Lower lobe of right lung (tissue), 2 donors: ENCODE measurements at places on chromosomes 7 and 10.

GRCh38 chr10:66783316-66783715 is 142.5 kb upstream of the LRRTM3 start:
- no peak for DNase-seq

DNA sequence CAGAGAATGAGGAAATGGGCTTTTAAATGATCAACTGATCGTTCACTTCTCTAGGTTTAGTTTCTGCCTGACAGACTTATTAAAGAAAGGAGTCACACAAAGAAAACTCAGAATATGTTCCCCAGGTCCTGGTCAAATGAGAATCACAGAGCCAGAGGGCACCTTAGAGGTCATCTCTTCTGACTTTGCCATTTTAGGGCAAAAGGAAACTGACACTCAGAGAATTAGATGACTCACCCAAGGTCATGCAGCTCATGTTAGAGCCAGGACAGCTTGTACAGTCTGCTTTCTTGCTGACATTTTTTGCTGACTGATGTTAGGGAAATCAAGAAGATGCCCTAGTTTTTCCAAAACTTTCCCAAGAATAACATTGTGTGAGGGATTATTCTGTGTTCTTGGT is 312.7 kb upstream of the SP8 start:
- no peak for DNase-seq

DNA sequence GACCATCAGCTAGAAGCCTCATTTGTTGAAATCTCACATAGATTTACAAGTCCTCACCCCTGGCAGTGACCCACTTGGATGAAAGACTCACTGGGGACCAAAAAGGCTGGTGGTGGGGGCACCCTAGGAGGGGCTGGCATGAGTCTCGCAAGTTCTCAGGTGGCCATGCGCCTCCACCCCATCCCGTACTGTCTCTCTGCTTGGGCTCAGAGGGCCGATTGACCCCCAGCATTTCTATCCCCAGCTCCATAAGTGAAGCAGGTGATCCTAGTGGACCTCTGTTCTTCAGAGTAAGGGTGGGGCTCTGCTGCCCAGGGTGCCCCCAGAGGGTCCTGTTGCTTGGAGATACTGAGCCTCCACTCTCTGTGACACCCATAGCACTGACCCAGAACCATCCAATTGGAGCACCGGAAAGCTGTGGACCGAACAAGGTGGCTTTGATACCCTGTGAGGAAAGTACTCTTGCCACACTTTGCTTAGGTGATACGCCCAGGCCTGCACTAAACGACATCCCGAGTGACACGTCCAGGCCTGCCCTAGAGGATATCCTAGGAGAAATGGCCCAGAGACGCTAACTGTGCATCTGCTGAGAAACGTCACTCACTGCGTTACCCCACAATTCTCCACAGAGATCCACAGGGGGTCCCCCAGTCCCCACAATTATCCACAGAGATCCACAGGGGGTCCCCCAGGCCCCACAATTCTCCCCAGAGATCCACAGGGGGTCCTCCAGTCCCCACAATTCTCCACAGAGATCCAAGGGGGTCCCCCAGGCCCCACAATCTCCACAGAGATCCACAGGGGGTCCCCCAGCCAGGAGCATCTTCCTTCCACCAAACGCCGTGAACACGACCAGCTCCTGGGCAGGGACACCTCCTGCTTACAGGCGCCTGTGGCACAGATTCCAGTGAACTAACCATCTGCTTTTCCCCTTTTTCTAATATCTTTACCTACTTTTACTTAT is 262.9 kb downstream of the PTPRN2 start:
- DNase-seq: no peak

- DNase-seq: no peak
Measured at GRCh38 chr7:122535086-122535485, 163.8 kb downstream of the RNF133 start.

DNA sequence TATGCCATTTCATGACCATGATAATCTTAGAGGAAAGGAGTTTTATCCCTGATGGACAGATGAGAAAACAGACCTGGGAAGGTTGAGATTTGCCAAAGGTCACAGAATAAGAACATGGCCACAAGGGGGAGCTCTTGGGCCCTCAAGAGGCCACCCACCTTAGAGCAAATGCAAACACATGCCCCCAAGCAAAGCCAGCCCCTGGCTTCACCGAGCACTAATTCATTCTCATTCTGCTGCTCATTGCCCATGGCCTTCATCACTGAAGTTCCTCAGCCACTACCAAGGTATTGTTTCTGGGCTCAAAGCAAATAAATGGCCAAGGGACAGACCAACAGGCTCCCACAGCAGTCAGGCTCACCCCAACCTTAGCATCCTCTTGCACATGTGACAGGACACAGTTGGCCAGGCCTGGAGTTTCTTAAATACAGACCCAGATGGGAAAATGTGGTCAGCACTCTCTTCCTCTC is 44.2 kb downstream of the PDLIM1 start:
- DNase-seq: peak; percentile 65

DNA sequence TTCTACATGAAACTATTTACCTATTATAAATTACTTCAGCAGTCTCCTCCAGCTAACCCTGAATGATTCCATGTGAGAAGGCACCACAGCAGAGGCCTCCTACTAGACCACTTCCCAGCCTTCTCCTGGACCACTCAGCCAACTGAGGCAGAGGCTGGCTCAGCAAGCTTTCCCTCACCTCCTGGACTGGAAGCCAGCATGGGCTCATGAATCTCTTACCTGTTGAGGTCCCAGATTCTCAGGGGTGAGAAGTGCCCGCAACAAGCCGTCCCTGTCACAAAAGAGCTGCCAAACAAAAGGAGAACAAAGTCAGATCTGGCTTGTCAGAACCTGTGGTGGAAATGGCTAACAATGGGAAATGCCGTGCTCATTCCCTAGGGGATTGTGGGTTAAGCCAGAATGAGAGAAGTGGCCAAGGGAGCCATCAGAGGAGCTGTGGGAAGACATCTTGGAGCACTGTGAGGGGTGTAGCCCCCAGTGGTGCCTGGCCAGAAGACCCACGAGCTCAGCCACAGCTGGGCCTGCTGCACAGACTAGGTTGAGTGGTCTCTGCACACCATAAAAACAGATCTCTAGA is 36.5 kb downstream of the DPCD start:
- DNase-seq: no peak

DNA sequence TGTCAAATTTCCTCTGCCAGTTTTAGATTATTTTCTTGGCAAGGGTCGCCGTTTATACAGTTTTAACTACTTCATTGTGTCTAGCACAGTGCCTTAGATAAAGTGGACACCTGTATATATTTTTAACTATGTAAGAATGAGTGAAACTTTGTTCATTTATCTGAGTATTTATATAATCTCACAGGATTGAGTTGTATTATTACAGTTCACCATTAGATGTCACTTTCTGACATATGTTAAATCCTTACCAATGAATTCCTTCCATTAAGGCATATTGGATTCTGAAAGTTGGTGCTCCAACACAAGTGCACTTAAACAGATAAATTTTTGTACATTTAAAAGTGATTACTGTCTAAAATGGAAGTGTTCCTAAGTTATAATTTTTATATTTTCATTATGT is 43.0 kb downstream of the ZMYND11 start:
- DNase-seq: no peak

- DNase-seq: no peak
Measured at GRCh38 chr7:135713836-135714470, 14.0 kb downstream of the SLC13A4 start.

DNA sequence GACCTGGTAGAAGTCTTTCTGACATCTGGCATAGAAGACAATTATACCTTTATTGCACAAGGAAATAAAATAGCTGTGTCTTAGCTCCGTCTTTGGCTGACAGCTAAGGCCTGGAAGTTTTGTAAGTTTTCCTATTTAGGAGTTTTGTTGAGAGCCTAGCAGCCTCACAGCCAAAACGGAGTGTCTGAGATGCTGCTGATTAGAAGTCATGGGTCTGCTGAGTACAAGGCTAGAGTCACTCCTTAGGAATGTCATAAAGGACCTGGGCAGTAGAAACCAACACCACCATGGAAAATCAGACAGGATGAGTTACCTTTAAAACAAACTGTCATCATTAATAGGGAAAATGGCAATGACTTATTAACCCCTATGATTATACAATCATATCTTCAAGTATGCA is 442.5 kb downstream of the KCNMA1 start:
- DNase-seq: no peak

- DNase-seq: no peak
Measured at GRCh38 chr10:9211228-9211627, 1156.7 kb downstream of the GATA3 start.

- DNase-seq: no peak
Measured at GRCh38 chr10:133212853-133213494, 17.0 kb upstream of the UTF1 start.

DNA sequence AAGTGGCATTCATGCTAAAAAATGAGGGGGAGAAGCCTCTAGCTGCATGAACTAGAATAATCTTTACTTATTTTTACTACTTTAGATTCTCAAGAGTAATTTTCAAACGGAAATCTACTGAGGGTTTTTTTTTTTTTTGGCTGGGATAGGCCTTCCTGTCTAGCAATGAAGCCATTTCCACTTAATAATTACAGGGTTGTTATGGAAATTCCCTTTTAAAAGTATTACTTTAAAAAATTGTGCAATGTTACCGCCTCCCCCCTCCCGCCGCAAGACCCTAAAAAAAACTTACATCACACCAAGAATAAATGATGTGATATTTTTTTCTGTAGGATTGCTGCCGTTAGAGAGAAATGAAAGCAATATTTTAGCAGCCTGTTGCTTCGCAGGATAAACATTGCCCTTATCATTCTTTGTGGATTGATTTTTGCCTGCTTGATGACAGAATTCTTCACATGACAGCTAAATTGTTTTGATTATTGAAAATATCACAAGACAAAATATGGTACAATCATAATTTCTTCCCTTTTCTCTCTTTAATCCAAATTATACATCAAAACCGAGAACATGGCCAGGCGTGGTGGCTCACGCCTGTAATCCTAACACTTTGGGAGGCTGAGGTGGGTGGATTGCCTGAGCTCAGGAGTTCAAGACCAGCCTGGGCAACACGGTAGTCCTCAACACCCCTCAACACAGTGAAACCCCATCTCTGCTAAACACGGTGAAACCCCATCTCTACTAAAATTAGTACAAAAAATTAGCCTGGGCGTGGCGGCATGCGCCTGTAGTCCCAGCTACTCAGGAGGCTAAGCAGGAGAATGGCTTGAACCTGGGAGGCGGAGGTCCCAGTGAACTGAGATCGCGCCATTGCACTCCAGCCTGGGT is 32.8 kb downstream of the ARL4A start:
- DNase-seq: no peak

DNA sequence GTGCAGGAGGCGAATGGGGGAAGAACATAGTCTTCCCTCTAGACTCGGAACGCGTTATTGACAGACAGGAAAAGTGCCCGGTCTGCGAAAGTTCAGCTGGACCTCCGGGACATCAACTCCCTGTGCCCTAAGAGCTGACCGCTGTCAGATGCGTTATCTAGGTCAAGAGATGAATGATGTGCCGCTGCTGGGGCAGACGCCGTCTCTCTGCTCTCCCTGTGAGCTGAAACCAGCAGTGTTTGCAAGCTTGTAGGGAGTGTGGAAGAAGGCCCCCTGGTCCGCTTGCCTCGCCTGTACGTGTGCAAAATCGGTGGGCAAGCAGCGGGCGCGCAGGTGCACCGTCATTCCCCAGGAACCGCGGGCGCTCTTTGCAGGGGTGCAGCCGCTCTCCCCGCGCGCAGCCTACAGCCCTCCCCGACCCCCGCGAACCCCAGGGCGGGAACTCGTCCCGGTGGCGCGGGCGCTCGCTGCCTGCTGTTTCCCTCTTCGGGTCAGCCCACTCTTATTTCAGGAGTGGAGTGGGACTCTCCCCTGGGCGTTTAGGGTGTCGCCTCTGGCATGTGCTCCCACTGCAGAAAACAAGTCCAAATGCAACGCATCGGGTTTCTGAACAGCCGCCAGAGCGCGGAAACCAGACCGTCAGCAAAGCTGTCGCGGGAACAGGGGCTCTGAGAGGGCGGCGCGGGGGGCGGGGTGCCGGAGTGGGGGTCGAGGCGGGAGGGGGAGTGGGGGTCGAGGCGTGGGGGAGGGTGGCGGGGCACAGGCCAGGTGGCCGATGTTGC is 1.8 kb upstream of the PFKFB3 start:
- DNase-seq: no peak

GRCh38 chr7:34337163-34337562 is 320.9 kb upstream of the NPSR1 start:
- no peak for DNase-seq

DNA sequence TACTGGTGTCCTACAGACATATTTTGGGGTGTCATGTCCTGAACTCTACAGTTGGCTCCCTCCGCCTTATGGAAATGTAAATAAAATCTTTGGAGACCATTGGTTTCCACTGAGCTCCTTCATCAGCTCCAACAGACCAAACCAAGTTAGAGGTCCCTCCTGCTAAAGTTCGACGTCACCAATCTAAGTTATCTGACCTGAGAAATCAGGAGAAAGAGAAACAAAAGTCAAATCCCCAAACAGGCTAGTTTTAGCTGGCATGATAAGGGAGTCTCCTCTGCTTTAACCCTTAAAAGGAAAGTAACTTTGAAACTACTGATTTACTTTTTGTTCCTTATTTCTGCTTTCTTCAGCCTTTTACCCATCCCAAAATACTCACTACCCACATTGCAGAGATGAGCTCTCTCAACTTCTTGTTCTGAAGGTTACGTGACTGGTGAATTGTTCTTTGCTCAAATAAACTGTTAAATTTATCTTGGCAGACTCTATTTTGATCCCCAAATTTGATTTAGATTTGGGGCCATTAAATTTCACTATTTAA is 39.9 kb downstream of the AVL9 start:
- DNase-seq: no peak

DNA sequence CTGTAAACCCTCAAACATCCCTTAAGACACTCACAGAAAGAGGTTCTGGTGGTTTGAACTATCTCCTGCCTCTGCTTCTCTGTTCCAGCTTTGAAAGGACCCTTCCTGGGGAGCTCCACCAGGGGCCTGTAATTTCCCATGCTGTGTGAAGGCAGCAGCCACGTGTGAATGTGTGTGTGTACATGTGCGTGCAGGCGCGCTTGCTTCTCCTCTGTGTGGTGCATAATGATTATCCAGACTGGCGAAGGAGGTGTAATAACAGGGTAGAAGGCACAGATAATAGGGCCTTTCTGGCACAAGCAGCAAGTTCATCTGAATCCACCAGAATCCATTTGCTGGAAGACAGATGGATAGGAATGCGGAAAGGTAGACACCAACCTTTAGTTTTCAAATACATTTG is 466.5 kb downstream of the GRID1 start:
- DNase-seq: no peak
